ENCODE measurements at places on chromosomes 5 and 9.

GRCh38 chr9:123418052-123418430 is 62.0 kb downstream of the CRB2 start:
- no peak for DNase-seq

GRCh38 chr5:114657342-114658130 is 295.7 kb downstream of the KCNN2 start:
- DNase-seq, result no peak

GRCh38 chr5:130158036-130158435 is 253.8 kb downstream of the CHSY3 start:
- no peak for DNase-seq

DNA sequence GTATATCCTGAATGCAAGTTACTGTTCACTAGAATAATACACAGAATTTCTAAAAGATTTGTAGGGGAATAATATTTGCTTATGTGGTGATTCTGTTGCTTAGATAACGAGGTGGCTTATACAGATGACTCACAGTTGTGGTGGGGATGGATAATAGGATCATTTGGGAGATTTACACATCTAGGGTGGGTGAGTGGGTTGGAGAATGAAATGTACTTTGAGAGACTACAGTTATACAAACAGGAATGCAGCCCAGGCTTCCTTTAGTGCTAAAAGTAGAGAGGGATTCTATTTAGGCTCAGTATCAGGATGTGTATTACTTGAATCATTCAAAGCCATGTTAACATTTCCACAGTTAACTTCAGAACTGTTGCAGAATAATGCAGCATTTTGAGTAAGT is 1.8 kb downstream of the CTXN3 start:
- no peak for DNase-seq

DNA sequence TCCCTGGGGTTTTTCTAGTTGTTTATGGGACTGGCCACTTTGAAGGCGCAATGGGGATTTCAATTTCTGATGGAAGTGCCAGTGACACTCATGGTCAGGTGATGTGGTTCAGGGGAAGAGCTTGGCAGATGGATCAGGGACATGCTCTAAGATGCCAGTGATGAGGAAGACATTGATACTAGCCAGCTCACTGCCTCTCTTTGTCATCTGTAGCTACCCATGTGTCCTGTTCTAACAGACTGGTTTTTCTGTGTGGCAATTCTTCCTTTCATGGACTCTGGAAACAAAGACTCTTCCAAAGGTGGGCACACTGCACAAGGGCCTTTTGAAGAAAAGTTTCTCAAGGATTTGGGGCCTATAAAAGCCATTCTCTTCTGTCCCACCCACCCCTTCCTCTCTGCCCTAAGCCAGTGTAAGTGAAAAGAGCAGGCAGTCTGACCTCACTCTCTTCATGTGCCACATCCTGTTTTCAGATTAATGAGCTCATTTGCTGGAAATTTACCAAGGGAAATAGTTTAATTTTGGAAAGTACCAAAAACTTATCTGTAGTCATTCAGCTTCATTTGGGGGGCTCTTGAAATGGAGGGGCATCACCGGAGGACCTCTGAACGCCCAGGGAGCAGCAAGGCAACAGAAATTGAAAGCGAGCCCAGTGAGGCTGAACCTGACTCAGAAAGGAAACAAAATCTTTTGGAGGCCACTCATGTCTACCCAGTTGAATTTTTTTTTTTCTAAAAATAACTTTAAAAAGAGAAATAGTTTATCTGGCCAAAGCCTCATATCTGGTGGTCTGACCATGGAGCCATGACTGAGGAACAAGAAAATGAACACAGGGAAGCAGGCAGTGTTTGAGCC is 4.9 kb upstream of the TRAF1 start:
- peak; percentile 53 for DNase-seq

DNA sequence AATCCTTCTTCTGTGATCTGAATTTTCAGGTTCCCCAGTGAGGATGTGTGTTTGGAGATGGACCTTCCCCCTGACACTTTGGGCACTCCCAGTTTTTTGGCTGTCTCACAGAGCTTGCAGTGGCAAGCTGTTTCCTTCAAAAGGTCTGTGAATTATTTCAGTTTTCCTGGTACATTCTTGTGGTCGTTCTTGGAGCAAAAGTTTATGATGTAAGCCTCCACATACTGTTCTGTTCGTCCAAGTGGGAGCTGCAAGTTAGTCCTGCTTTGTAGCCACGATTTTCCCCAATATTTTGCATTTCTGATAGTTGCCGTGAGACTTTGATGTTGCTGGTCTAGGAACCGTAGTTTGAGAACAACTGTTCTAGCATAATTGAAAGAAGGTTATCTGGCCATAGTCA is 88.3 kb downstream of the MTAP start:
- DNase-seq, result no peak

DNA sequence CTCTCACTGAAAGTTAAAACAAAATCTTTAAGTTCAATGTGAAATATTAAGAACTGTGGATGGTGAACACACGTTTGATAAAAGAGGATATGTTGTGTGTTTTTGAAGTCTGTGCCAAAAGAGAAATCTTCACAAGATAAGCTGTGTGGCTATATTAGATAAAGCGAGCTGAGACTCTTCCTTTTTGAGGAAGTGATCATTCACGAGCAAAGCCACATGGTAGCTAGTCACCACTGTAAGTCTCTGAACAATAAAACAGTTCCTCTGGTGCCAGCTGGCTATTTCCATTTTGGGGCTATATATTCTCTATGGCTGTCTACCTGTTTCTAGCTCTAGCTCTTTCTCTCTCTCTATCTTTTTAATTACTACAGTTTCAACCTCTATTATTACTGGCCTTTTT is 1849.2 kb upstream of the C9orf72 start:
- no peak for DNase-seq

DNA sequence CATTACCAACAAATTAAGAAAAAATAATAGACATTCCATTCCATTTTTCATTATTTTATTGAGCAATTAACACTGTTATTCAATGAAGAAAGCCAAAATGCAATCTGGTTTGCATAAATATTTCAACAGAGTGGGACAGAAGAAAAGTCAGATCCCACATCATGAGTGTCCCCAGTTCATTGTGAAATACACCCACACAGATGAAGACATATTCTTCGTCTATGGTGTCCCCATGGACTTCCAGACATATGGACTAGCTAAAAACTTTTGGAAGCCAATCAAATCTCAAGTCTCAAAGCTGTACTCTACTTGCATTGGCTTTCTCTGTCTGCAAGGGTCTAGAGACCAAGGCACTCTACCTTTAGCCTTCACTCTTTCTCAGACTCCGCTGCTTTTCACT is 194.3 kb downstream of the SEMA5A start:
- DNase-seq, result no peak

DNA sequence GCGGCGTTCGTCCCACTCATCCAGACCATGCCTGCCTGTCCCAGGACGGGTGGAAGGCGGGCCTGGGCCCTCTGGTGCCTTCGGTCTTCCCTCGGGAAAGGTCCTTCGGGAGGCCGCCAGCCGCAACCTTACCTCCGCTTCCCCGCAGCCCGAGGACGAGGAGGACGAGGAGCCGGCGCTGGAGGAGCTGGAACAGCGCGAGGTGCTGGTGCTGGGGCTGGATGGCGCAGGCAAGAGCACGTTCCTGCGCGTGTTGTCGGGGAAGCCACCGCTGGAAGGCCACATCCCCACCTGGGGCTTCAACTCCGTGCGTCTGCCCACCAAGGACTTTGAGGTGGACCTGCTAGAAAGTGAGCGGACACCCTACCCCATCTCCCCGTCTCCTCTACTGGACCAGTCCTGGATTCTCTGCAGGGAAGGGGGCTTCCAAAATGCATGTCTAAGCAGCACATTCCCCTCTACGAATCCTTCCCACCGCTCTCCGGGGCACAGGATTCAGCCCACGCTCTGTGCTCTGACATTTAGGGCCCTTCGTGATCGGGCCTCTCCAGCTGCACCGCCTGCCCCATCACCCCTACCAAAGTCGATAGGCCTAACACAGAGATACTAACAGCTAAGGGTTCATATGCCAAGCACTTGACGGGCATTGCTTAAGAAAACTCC is 1.1 kb downstream of the ARL10 start:
- DNase-seq, result no peak

DNA sequence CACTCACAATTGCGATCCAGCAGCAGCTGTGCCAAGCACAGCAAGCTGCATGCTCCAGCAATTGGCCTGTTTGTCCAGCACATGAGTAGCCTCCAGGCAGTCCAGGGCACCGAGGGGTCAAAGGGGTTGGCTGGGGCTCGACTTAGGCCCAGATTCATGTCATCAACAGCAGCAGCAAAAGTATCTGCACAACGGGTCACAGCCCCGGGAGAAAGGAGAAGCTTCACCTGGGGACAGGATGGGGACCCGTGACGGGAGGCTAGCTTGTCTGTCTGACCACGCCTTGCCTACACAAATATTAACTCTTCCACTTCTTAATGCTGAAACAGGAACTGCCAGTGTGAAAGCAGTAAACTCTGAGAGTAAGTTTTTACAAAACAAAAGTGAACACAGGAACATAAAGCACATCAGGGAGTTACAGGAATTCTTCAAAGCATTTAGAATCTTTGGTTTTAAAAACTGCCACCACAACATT is 191.2 kb downstream of the PIK3R1 start:
- DNase-seq, result peak; percentile 41

- peak; percentile 81 for DNase-seq
Measured at GRCh38 chr9:137077010-137077747, at the start of gene UAP1L1. Gene UAP1L1 (plus strand): TSS chr9:137077517. CDS start chr9:137077533, 16 bp downstream.

- no peak for DNase-seq
Measured at GRCh38 chr5:35009019-35009418, 38.7 kb downstream of the AGXT2 start.

GRCh38 chr5:475704-476101 is 32.7 kb downstream of the EXOC3 start:
- DNase-seq, result no peak

GRCh38 chr5:154647114-154647760 is 107.9 kb upstream of the LARP1 start:
- peak; percentile 61 for DNase-seq

DNA sequence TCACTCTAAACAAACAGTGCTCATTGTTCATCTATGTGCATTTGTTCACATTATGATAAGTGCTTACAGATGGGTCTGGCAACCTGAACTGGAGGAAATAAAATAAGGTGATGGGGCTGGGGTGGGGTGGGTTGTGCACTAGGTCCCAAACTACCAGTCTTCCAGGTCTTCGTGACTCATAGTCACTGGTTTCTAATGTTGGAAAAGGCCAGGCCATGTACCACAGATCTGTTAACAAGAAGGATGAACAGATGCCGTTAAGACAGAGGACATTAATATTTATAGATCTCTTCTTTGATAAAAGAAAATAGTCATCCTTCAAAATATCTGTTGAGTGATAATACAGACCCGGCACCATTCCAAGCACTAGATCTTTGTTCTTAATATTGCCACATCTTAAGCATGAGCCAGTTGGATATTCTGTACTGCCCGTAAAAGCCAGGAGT is 71.4 kb upstream of the STARD4 start:
- no peak for DNase-seq

DNA sequence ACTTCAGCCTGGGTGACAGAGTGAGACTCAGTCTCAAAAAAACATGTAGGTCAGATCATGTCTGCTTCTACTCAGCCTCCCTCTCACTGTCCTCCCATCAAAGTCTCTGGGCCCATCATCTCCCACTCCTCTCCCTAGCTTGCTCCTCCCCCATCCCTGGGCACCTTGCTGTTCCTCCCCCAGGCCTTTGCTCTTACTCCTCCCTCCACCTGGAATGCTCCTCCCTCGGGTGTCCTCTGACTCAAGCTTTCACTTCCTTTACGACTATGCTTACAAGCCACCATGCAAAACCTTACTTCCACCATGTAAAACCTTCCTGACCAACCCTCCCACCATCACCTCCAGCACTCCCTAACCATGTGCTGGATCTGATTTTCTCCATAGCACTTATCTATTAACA is 51.5 kb downstream of the MTMR12 start:
- no peak for DNase-seq

- DNase-seq, result no peak
Measured at GRCh38 chr9:89686126-89686525, 81.3 kb downstream of the GADD45G start.

DNA sequence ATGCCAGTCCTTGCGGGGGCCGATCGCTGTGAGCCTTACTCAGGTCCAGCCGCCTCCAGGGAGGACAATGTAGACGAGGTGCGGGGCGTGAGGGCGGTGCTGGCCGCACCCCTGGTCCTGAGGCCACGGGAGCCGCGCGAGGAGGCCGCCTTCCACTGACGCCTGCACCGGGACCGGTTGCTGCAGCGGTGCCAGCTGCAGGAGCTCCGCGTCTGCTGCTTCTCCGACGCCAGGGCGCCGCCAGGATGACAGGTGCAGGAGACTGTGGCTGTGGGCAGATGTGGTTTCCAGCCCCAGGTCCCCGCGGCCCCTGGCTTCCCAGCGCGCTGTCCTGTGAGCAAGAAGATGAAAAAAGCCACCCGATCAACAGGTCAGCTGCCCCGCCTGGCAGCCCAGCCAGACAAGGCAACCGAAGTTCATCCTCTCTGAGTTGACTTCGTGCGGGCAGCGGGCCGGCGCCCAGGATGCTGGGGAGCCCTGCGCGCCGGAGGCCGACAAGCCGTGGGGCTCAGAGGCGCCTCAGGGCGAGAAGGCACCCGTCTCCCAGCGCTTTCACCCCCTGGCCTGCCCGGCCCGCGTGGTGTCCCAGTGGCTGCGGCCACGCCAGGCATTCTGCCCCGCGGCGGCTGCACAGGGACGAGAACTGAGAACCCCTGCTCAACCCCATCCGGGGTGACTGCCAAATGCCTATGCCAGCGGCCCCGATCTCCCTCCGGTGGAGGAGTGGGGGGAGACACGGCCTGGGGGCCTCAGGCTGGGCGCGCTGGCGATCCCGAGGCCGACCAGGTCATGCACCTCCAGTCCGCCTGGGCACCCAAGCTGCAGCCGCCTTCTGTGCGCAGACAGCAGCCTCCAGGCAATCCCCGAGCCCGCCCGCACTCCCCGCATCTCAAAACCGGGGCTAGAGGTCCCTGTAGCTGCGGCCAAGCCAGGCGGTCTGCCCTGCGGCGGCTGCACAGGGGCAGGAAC is 43.4 kb upstream of the BICD2 start:
- DNase-seq, result peak; percentile 60

DNA sequence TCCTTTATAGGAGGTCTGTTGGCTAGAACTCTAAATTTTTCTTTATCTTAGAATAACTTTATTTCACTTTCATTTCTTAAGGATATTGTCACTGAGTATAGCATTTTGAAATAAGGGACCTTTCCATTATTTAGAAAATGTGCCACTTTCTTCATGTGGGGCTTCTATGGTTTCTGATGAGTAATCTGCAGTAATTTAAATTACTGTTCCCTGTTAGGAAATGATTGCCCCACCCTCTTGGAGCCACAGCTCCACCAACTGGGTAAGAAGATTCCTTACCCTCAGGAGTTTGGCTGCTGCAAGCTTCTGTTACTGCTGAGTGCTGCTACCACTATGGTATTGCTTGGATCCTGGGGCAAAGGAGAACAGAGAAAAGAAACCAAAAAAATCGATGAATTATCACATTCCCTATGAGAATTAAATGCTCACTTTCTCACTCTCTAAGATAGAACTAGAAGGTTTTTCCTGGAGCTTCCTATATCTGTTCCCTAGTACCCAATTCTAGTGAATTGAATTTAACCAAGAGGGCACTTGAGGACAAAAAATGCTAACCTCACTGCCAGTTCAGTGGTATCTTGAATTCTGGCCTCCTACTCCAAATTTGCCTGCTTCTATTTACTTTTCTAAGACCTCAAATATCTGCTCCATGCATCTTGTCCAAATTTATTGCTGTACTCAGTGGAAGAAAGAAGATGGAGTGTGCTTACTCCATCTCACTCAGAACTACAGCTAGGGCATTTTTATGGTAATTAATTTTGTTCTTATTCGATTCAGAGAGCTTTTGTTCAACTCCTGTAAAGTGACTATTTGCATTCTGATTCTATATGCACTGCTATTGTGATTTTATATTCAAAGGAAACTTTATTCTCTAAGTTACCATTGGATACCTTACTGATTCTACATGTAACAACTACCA is 2111.3 kb downstream of the MAT2B start:
- DNase-seq, result no peak

- DNase-seq, result no peak
Measured at GRCh38 chr5:145471831-145472612, 363.1 kb downstream of the PRELID2 start.

All from activated naive CD8-positive, alpha-beta T cell treated with anti-CD3 and anti-CD28 coated beads, Interleukin-2, amount 10 ng/mL, durations not matched to agents 7 days and 5 days (primary cell).